ENCODE measurements at places on chromosomes 1 and 21.
A peak's percentile ranks its signal among the peaks of the same experiment; 100 is the strongest.

GRCh38 chr1:43687301-43688108, 19.8 kb upstream of the ST3GAL3 start:
- peaks cover 3% of the 10 kb centered on the region for H3K4me1 ChIP-seq
- no peaks in the 10 kb centered on the region for H3K27me3 ChIP-seq
- peaks cover 41% of the 10 kb centered on the region for H3K36me3 ChIP-seq
- no peak overlapping the region for H3K27ac ChIP-seq
- no peak for DNase-seq

DNA sequence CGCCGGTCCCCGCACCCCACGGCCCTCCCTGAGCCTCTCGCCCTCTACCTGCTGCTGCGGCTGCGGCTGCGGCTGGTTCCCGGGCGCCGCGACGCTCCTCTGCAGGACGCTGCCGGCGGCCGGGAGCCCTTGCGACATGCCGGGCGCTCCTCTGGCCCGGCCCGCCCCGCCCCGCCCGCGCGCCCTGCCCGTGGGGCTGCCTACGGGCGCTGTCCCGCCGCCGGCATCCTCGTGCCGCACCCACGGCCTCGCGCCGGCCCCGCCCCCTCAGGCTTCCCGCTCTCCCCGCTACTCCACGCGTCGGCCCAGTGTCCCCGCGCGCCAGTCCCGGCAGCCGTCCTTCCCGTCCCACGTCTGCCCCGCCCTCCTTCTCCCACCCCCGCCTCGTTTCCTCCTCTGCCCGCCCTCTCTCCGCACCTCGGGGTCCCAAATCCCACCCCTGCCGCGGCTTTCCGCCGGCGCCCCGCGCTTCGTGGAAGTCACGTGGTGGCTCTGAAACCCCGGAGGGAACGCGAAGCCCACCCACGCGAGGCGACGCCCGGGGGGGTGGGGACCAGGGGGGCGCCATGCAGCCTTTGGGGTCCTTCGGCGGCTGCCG, at the start of gene BATF3:
Gene BATF3, minus strand, starts transcription at position 216 of the 598 bp plus-strand sequence. Its CDS starts 78 bp downstream, at position 138.
- H3K4me3 ChIP-seq: peak within 1 kb of the TSS; percentile 87
- no peak within 1 kb of the TSS for H3K27ac ChIP-seq
- DNase-seq: no peak
- no peaks in the 10 kb centered on the region for H3K36me3 ChIP-seq
- H3K27me3 ChIP-seq: peaks cover 4% of the 10 kb centered on the region

- no peak overlapping the region for H3K4me3 ChIP-seq
- H3K27me3 ChIP-seq: no peaks in the 10 kb centered on the region
- peaks cover 17% of the 10 kb centered on the region for H3K4me1 ChIP-seq
- H3K27ac ChIP-seq: peak overlapping the region; percentile 73
- H3K36me3 ChIP-seq: peaks cover 50% of the 10 kb centered on the region
These were observed 27.0 kb upstream of the ZFP69B start for GRCh38 chr1:40423264-40423642.

DNA sequence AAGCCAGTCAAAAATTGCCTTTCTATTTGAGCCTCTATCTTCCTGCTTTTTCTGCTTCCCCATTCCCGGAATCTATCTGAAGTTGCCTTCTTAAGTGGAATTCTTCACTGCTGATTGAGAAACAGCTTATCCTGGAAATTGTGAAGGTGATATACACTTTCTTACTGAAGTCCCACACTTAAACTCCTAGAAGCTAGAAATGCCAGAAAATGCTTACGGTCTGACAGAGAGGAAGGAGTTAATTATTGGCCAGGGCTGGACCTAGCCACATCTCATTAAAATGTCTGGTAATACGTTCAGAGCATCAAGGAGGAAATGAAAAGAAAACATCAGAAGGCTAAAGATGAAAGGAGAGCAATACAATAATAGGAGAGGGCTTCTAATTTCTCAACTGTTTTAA, 292.5 kb upstream of the SNX7 start:
- H3K27ac ChIP-seq: no peak overlapping the region
- H3K4me3 ChIP-seq: no peak overlapping the region
- no peaks in the 10 kb centered on the region for H3K27me3 ChIP-seq

GRCh38 chr1:162985816-162986435, 83.2 kb upstream of the RGS4 start:
- H3K4me3 ChIP-seq: no peak overlapping the region
- no peak for DNase-seq
- H3K27me3 ChIP-seq: peaks cover 4% of the 10 kb centered on the region
- no peaks in the 10 kb centered on the region for H3K36me3 ChIP-seq

DNA sequence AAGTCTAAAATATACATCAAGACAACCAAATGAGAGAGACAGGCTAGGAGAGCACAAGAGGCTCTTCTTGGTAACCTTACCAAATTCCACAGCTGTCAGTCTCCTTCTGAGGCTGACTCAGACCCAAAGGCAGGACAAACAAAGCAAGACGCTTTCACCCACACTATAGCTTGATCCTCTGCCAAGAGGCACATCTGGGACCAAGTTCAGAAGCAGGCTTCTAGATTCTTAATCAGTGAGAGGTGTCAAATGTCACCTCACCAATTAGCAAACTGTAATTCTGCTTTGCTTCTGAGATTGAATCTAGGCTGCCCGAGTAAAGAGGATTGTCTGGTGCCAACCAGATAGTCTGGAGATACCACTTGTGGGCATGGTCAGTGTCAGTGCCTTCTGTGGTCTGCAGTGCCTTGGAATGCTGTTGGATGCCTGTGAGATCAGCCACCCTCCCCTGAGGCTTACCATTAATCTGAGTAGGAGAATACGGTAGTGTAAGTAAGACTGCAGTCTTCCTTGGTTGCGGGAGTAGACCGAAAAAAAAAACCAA, 151.0 kb downstream of the FMN2 start:
- no peak overlapping the region for H3K4me3 ChIP-seq
- DNase-seq: no peak
- H3K27me3 ChIP-seq: no peaks in the 10 kb centered on the region
- no peaks in the 10 kb centered on the region for H3K4me1 ChIP-seq
- H3K36me3 ChIP-seq: no peaks in the 10 kb centered on the region

DNA sequence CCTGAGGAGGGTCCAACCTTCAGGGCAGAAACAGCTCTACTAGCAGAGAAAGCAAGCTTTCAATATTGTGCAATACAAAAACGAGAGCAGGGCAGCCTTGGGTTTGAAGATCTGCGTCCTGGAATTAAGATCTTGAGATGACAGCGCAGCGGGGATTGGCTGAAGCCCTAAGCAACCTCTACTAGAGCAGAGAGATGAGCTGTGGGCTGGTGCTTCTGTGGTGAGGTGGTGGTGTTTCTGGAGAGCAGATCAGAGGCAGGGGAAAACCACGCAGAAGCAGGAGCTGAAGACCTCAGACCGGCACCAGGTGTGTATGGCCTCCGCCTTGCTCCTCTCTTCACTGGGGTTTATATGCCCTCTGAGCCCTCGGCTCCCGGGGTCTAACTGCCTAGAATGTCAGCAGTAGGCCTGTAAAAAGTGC, 12.5 kb downstream of the TRAF3IP3 start:
- H3K27me3 ChIP-seq: no peaks in the 10 kb centered on the region
- DNase-seq: peak; percentile 31
- H3K4me1 ChIP-seq: peaks cover 29% of the 10 kb centered on the region
- no peak overlapping the region for H3K4me3 ChIP-seq

DNA sequence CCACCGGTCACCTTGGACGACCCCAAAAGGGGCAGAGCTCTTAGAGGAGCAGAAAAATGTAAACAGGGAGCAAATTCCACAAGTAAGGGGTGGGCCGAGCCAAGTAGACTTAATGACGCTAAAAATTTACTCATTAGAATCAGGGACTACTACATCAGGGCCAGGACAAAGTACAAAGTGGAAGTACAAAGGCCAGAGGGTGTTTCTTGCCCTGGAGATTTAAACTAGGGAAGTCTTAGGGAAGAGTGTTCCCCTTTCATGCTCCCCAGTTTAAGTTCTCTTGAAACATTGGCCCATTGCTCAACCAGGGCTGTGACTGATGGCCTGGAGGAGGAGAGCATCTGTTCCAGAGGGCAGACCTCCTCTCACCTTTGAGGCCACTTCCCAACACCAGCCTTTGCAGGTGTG, 48.6 kb downstream of the BACH1 start:
- H3K36me3 ChIP-seq: peaks cover 21% of the 10 kb centered on the region
- peaks cover 16% of the 10 kb centered on the region for H3K4me1 ChIP-seq
- peak overlapping the region; percentile 67 for H3K27ac ChIP-seq
- no peak overlapping the region for H3K4me3 ChIP-seq

DNA sequence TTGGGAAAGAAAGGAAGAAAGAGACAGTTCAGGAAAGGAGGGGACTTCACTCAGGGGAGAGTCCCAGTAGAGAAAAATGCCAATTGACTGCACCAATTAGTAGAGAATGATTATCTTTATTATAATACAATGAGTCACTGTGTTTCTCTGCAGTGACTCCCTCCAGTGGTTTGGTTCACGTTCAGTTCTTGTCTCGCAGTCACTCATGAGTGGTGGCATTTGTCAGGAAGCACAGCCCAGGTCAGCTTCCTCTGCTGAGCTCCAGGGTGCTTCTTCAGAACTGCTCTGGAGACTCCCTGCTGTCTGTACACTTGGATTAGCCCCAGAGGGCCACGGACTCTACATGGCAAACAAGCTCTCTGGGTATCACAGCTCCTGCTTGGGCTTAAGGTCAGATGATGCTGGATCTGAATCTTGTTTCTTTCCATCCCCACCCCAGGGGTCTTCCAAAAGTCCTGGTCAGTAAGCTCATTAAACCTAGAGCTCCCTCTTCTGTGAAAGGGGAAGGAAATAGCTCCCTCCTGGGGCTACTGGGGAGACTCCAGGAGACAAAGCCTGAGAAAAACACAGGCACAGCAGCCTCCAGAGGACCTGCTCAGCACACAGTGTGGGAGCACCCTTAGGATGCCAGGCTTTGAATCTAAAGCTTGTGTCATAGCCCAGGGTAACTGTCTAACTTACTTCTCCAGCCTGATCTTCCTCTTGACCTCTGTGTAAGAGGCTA, 619.0 kb downstream of the AJAP1 start:
- no peak overlapping the region for H3K27ac ChIP-seq
- no peaks in the 10 kb centered on the region for H3K27me3 ChIP-seq
- H3K36me3 ChIP-seq: no peaks in the 10 kb centered on the region

DNA sequence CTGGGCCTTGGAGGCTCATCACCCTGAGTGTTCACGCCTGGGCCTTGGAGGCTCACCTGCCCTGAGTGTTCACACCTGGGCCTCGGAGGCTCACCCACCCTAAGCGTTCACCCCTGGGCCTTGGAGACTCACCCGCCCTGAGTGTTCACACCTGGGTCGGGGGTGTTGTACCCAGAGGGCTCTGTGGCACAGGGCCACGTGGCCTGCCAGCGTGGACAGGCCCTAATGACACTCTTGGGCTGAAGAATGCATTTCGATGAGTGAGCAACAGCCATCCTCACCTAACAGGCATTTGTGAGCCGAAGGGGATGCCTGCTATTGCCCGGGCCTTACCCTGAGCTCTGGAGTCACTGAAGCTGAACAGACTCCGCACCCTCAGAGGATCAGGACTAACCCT, 17.5 kb downstream of the SLC19A1 start:
- H3K36me3 ChIP-seq: peaks cover 34% of the 10 kb centered on the region
- no peak overlapping the region for H3K4me3 ChIP-seq
- H3K27ac ChIP-seq: no peak overlapping the region
- H3K4me1 ChIP-seq: peaks cover 2% of the 10 kb centered on the region
- no peak for DNase-seq
- no peaks in the 10 kb centered on the region for H3K27me3 ChIP-seq

DNA sequence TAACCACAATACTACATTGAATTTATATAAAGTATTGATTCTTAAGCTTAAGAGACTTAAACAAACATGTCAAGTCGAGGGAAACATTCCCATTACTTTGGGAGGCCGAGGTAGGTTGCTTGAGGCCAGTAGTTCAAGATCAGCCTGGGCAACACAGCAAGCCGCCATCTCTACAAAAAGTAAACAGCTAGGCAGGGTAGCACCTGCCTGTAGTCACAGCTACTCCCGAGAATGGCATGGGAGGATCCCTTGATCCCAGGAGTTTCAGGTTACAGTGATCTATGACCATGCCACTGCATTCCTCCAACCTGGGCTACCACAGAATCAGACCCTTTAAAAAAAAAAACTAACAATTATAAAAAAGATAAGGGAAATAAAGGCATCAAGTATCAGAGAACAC, 50.4 kb downstream of the EIF4G3 start:
- H3K4me3 ChIP-seq: no peak overlapping the region
- DNase-seq: no peak
- H3K36me3 ChIP-seq: peaks cover 7% of the 10 kb centered on the region

DNA sequence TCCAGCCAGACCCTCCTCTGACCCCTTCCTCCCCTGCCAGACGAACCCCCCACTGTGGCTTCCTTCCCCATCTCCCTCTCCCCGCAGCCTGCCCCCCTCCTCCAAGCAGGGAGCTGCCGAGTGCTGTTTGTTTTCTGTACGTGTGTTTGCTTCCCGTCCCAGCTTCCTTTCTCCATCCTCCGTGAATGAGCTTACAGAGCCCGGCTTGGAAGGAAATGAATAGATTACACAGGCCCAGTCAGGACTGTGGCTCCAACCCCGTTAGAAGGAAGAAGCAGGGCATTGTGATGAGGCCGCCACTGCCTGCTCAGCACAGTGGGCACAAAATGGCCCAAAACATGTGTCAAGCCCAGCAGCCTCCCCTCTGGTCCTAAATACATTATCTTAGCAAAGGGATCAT, 123.2 kb downstream of the IGSF21 start:
- no peak overlapping the region for H3K4me3 ChIP-seq
- H3K27ac ChIP-seq: no peak overlapping the region
- DNase-seq: no peak
- no peaks in the 10 kb centered on the region for H3K36me3 ChIP-seq
- H3K4me1 ChIP-seq: no peaks in the 10 kb centered on the region
- H3K27me3 ChIP-seq: peaks cover 13% of the 10 kb centered on the region

GRCh38 chr1:17776426-17776825, 21.3 kb downstream of the ACTL8 start:
- no peaks in the 10 kb centered on the region for H3K36me3 ChIP-seq
- peaks cover 4% of the 10 kb centered on the region for H3K4me1 ChIP-seq
- no peak overlapping the region for H3K4me3 ChIP-seq
- no peak for DNase-seq

- H3K27ac ChIP-seq: no peak overlapping the region
- no peak overlapping the region for H3K4me3 ChIP-seq
- no peak for DNase-seq
- peaks cover 8% of the 10 kb centered on the region for H3K27me3 ChIP-seq
- H3K4me1 ChIP-seq: no peaks in the 10 kb centered on the region
- no peaks in the 10 kb centered on the region for H3K36me3 ChIP-seq
These were observed 47.2 kb upstream of the ST6GALNAC3 start for GRCh38 chr1:76027341-76027740.

GRCh38 chr21:28152732-28153131, 839.9 kb downstream of the LTN1 start:
- H3K27ac ChIP-seq: no peak overlapping the region
- H3K27me3 ChIP-seq: no peaks in the 10 kb centered on the region
- DNase-seq: no peak

Data from memory B cell (primary cell).